T-cell (primary cell): ENCODE measurements at places on chromosomes 12 and 14. TPM values are rescaled to one million over a fixed set of nuclear protein-coding genes. Genes with fewer than 3 reads are reported as not detected.

The SDSL gene
- total RNA-seq: 0.62 TPM

The SERPINA10 gene
- not detected for total RNA-seq

The ABCD2 gene
- total RNA-seq: 10.9 TPM

The MIP gene
- not detected for total RNA-seq

The WDR89 gene
- 12.1 TPM for total RNA-seq

The CLEC4D gene
- not detected for total RNA-seq

GRCh38 chr12:95607642-95608041 lies 56.4 kb upstream of the USP44 start:
- no peak for DNase-seq

DNA sequence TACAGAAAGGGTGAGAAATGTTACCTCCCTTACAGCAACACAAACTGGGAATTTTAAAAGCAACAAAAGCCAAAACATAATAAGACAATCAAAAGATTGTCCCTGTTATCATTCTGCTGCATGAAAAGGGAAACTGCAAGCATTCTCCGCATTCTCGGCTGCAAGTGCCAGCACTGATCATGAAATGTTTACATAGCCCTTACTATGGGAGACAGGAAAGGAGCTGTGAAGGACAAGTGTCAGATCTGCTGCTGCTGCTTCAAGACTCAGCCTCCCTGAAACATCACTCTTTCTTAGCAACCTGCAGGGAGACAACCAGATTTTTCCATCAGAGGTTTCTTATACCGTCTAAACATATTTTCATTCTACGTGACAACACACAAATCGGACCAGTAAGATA lies 20.1 kb downstream of the DENND5B start:
- no peak for DNase-seq

DNA sequence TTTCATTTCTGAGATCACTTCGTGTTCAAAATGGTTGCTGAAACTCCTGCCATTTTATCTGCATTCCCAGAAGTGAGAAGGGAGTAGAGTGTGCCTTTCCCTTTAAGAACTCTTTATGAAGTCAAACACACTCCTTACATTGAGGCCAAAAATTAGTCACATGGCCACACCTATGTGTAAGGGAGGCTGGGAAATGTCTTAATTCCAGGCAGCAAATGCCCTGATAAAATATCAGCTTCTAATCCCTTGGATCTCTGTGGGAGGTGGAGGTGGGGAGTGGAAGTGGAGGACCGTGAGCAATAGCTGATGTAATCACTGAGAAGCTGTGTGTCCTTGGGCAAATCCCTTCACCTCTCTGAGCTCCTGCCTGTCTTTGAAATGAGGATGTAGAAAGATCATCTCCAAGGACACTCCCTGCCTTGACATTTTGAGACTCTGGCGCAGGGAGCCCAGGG lies 22.7 kb upstream of the ANKRD9 start:
- DNase-seq: no peak

- no peak for DNase-seq
Measured at GRCh38 chr12:21607701-21608100, 3.1 kb upstream of the GYS2 start.

GRCh38 chr12:42180990-42181596 lies 36.4 kb upstream of the GXYLT1 start:
- DNase-seq: no peak

DNA sequence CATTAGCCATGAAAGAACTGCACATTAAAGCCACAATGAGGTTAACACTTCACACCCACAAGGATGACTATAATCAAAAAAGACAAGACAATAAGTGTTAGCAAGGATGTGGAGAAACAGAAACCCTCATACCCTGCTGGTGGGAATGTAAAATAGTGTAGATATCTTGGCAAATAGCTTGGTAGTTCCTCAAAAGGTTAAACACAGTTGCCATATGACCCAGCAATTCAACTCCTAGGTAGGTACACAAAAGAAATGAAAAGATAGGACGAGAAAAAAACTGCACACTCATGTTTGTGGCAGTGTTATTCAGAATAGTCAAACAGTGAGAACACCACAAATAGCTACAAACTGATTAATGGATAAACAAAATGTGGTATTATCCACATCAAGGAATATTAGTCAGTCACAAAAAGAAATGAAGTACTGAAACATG lies 93.5 kb downstream of the ATXN2 start:
- no peak for DNase-seq

GRCh38 chr14:100372357-100373048 lies 49.4 kb downstream of the SLC25A47 start:
- DNase-seq: no peak

GRCh38 chr12:29883941-29884554 lies 100.3 kb upstream of the TMTC1 start:
- no peak for DNase-seq

- no peak for DNase-seq
Measured at GRCh38 chr12:116881325-116881876, at the start of gene HRK. TSS of gene HRK (minus strand) at chr12:116881441. CDS start at chr12:116881307, 134 bp downstream.

- no peak for DNase-seq
Measured at GRCh38 chr12:48630346-48630745, 51.7 kb downstream of the KANSL2 start.

- no peak for DNase-seq
Measured at GRCh38 chr14:78170203-78170602, at the start of gene NRXN3. TSS of gene NRXN3 (plus strand) at chr14:78170373. CDS start at chr14:78243094, 72,721 bp downstream.

DNA sequence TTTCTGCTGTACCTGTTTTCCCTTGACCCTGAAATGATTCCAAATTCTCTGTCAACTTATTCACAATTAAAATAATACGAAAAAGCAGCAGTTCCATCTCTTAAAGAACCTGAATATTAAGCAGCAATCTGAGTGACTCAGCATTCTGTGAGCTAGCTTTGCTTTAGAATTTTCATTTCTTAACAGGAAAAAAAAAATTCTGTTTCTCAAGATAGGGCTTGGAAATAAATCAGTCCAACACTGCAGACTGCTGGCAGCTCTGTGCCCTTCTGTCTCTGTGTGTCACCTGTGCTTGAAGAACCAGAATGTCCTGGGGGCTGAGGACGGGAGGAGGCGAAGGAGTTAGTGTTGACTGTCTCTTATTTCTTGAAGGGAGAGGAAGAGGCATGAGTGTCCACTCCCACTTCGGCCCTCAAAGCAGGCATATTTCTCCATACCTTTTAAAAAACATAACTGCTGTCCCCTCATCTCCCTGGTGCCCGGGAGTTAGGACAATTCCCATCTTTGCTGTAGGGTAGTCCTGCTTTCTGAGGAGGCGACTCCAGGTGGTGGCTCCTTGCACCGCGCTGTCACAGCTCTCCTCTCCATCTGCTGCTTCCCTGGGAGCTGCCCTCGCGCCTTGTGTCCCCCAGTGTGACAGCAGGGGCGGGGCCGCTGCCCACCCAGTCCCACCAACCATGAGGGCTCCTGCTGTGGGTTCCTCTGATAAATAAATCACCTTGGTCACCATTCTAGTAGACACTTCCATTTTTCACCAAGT lies 203.1 kb downstream of the CALM1 start:
- no peak for DNase-seq

GRCh38 chr12:122297494-122297893 lies 31.2 kb upstream of the VPS33A start:
- no peak for DNase-seq

DNA sequence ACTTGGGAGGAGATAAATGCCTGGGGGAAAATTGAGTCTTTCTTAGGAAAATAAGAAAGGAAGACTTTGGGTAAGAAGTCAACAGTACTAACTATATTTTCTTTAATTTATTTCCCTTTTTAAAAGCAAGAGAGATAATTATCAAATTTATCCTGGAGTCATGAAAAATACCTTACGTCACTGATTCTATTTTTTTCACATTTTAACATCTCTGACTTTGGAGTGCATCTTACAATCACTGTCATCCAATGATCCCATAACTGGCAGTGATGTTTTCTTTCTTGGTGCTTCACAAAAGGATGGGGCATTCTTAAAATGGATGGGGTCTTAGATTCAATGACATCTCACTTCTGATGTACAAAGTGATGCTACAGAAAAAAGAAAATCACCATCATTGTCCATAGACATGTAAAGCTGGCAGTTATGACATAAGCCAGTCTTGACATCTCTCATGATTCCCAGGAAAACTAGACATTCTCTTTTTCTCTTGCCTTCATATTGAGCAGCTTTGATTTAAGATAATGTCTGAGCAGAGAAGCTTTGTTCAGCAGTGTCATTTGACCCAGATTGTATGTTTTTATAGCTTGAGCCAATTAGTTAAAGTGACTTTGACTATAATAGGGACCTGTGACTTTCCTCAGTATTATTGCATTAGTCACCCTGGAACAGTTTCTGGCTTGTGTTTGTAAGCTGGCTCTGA lies 236.2 kb downstream of the EGLN3 start:
- no peak for DNase-seq

DNA sequence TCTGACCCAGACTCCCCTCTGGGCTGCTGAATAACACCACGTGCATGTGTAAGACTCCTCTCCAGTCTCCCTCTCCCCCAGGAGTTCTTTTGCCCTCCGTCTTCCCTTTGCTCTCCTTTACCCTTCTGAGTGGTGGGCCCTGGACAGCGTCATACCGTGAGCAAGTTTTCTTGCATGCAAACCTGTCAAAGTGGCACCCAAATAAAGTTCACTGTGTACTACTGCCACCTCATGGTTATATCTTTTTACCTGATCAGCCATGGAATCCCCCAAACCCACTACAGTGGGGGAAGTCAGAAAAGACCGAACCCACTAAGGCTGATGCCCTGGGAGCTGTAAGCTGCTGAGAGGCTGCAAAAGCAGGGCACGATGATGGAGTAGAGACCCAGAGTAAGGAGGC lies 131.1 kb upstream of the VRK1 start:
- DNase-seq: no peak

DNA sequence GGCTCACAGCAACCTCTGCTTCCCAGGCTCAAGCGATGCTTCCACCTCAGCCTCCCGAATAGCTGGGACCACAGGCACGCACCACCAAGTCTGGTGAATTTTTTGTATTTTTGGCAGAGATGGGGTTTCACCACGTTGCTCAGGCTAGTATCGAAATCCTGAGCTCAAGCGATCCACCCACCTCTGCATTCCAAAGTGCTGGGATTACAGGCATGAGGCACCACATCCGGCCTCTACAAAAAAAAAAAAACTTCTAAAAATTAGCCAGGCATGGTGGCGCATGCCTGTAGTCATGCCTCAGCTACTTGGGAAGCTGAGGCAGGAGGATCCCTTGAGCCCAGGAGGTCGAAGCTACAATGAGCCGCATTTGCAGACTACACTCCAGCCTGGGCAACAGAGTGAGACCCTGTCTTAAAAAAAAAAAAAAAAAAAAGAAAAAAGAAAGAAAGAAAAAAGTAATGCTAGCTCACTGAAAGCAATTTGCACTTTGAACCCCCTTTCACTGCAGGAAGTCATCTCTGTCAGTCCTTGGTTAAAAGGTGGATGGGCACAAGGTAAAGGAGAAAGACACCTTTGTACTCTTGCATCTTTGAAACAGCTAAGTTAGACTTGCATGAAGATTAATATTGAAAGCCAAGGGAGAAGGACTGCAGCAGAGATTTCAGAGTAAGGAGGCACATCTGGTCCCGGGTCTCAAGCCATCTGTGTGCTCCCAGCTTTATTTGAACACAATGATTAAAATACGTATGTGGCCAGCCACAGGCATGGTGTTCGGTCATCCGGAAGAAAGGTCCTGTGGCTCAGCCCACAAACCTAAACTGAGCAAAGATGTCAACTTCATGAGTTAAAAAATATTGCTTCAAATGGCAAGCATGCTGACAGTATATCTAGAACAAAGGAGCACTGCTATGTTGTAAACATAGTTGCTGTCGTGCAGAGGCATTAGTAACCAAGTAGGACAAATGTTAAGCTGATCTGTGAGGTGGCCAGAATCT lies 103.8 kb upstream of the HMGA2 start:
- DNase-seq: no peak
